ENCODE measurements at places on chromosomes 12 and 14.

DNA sequence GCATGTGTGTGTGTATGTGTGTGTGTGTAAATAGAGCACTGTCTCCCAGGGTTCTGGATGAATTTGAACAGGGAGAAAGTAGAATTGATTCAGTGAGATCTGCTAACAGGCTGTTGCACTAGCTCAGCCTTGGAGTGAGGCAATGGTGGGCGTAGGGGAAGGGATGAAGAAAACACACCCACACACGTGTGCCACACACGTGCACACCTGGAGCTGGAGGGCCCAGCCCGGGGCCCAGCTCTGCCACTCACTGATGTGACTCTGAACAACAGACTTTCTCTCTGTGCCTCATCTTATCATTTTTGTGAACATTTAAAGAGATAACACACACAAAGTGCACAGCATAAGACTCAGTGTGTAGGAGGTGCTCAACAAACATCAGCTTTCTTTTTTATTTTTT, 4.2 kb downstream of the ACACB start:
- DNase-seq: no peak

DNA sequence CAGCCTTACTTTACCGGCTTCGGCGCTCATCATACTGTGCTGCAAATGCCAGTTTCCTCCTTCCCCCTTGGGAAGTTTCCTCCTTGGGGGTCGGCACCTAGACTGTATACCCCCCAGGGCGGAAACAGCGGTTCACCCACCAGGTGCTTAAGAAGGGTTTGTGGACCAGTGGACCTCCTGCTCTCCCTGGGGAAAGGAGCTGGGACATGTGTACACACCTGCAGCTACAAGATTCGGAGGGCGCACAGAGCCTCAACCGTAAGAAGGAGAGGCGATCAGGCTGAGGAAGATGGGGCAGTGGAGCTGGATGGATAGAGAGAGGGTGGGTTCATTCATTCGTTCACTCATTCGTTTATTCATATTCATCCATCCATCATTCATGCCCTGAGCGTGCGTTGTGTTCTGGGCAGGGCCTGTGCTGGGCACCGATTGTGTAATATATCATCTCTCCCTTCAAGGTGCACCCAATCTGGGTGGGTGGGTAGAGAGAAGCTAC, 717 bp upstream of the ZNF839 start:
- no peak for DNase-seq

DNA sequence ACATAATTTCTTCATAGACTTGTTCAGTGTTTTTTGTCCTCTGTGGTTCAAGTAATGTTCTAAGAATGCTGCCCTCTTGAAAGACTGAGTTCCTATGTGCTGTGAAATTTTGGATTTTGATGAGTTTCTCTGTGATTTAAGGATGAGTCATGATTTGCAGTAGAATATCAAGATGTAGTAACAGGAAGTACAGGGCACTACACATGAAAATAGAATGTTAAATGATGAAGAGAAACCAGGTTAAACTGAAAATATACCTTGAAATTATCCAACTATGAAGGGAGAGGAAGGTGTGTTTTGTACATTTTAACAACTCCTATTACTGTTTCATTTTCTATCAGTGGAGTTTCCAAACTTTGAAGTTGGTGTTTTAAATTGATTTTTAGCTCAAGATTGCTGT, 4.8 kb downstream of the ELK3 start:
- DNase-seq: peak; percentile 93

GRCh38 chr12:71756054-71756690, 1.5 kb downstream of the RAB21 start:
- DNase-seq: peak; percentile 15

Measured in EH (cell line).